ENCODE measurements at places on chromosomes 16 and 17. TPM values are rescaled to one million over a fixed set of nuclear protein-coding genes. Genes with fewer than 3 reads are reported as not detected.

The GP2 gene
- not detected for polyA plus RNA-seq

The RAB11FIP4 gene
- polyA plus RNA-seq = 49.1 TPM

The TAX1BP3 gene
- polyA plus RNA-seq = 85.8 TPM

The DNAH9 gene
- polyA plus RNA-seq = 3.5 TPM

The GNG13 gene
- 3.6 TPM for polyA plus RNA-seq

The NPIPA3 gene
- 0.93 TPM for polyA plus RNA-seq

The CHD9NB gene
- 0.19 TPM for polyA plus RNA-seq

The C17orf107 gene
- polyA plus RNA-seq = 5.3 TPM

The C16orf54 gene
- 0.15 TPM for polyA plus RNA-seq

The TMEM204 gene
- 11.1 TPM for polyA plus RNA-seq

The DNAAF8 gene
- polyA plus RNA-seq = 3.5 TPM

The METRNL gene
- polyA plus RNA-seq = 36.9 TPM

The SEPTIN12 gene
- not detected for polyA plus RNA-seq

The KRT33B gene
- not detected for polyA plus RNA-seq

The KRT33A gene
- polyA plus RNA-seq = not detected

The PRSS22 gene
- not detected for polyA plus RNA-seq

The STX1B gene
- 38.2 TPM for polyA plus RNA-seq

The KRTAP3-3 gene
- polyA plus RNA-seq = not detected

The OR3A1 gene
- not detected for polyA plus RNA-seq

The MYH2 gene
- not detected for polyA plus RNA-seq

The DDX52 gene
- 10.8 TPM for polyA plus RNA-seq

The SLC46A1 gene
- 11.5 TPM for polyA plus RNA-seq

The CHCT1 gene
- polyA plus RNA-seq = not detected

The DVL2 gene
- 49.5 TPM for polyA plus RNA-seq

The CSF3 gene
- 0.25 TPM for polyA plus RNA-seq

The PARD6A gene
- polyA plus RNA-seq = 39.6 TPM

The SMPD3 gene
- 60.8 TPM for polyA plus RNA-seq

The RNU2-1 gene
- polyA plus RNA-seq = not detected

The KRTAP4-6 gene
- not detected for polyA plus RNA-seq

The ACAP1 gene
- 1.7 TPM for polyA plus RNA-seq

The SLFN12L gene
- polyA plus RNA-seq = not detected

The ATP1B2 gene
- 149 TPM for polyA plus RNA-seq

The NGFR gene
- polyA plus RNA-seq = 2.6 TPM

The UMOD gene
- not detected for polyA plus RNA-seq

The ANKRD40CL gene
- polyA plus RNA-seq = not detected

The CNTNAP1 gene
- polyA plus RNA-seq = 20.0 TPM

The DLX4 gene
- not detected for polyA plus RNA-seq

The CDC27 gene
- polyA plus RNA-seq = 19.2 TPM

The TBC1D3H gene
- not detected for polyA plus RNA-seq

The MT3 gene
- polyA plus RNA-seq = 874 TPM

The CXCL16 gene
- polyA plus RNA-seq = 10.9 TPM

The MYO15A gene
- 1.2 TPM for polyA plus RNA-seq

Data from brain (organoid and tissue), 16 donors.